Thymus (tissue), 14 donors: ENCODE measurements at places on chromosomes 1 and 21. TPM values are rescaled to one million over a fixed set of nuclear protein-coding genes. Genes with fewer than 3 reads are reported as not detected.
A peak's percentile ranks its signal among the peaks of the same experiment; 100 is the strongest.

DNA sequence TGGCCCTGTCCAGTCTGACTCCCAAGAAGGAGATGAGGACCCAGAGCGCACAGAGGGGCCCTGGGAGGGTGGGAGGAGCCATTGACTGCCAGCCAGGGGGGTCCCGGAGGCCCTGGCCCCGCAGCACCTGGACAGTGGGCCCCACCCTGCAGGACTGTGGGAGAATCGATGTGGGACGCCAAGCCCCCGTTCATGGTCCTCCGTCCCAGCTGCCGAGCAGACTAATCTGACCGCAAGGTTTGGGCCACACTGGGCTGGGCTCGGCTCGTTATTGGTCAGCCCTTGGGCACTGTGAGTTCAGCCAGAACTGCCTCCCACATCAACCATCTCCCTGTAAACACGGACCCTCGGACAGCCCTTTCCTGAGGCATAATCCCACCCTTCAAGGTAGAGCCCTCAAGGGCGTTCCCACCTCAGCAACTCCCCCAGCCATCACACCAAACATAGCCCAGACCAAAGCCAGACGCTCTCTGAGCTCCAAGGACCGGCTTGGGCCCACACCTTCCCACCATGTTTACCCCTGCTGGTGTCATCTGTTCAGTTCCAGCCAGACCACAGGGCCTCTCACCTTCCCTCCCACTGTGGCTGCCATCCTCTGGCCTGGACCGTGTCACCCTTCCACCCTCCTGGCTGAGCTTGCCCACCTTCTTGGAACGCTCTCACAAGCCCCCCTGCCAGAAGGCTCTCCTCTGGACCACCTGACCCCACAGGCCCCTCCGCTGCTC, 16.2 kb upstream of the POFUT2 start:
- no peak for DNase-seq

The SLAMF7 gene
- 17.6 TPM for polyA plus RNA-seq

GRCh38 chr1:181318022-181318857, 165.1 kb upstream of the CACNA1E start:
- no peak for DNase-seq

DNA sequence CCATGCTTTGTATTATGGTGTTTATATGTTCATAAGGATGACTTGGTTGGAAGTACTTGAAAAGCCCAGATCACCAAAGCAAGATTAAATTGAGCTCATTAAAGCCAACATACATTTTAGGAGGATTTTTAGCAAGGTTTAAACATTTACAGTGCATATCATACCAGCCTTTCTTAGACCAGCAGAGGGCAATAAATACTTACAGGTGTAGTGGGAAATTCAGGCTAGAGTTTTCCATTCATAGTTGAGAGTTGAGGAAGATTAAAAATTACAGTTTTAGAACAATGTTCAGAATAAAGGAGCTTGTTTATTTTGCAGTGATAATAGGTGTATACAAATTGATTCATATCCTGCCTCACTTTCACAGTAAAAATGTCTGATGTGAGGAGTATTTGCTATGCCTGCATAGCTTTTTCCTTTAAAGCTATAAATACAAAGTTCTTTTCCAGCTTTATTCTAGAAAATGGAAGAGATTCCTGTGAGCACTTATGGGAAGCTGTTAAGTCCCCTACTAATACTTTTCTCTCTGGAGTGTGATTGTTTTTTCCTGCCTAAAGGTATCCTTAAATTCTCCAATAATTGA, 35.3 kb downstream of the DTL start:
- DNase-seq = peak; percentile 48

- no peak for DNase-seq
Observed at GRCh38 chr1:223887747-223888418, 42.1 kb upstream of the TP53BP2 start.
